ENCODE measurements at places on chromosomes 1 and 21.

DNA sequence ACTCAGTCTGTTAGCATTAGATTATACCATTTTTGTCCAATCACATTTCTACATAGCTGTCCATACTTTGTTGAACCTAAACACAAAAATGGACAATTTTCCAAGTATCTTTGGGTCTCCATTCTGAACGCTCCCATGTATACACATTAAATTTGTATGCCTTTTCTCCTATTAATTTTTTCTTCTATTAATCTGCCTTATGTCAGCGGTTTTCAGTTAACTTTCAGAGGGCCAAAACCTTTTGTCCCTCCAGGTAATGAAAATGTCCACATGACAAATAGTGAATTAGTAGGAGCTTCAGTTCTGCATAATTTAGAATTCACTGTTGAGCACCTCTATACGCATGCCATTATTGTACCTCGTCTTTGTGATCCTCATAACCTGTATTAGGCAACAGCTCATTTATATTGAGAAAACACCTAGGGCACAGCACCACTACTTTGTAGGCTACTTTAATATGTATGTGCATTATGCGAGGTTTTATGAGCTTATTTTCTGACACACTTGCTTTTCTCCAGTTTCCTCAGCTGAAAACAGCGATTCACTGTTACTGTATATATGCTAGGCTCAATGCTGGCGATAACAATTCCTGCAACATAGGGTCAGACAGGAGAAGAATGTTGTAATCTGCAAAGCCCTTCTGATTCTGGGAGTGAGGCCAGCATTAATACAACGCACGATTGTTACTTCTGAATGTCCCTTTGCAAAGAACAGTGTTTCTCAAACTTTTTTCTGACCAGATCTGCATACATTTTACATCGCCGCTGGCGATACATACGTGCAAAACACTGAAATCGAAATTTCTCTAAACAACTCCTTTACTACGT is 1.1 kb upstream of the ABCD3 start:
- no peak for DNase-seq

DNA sequence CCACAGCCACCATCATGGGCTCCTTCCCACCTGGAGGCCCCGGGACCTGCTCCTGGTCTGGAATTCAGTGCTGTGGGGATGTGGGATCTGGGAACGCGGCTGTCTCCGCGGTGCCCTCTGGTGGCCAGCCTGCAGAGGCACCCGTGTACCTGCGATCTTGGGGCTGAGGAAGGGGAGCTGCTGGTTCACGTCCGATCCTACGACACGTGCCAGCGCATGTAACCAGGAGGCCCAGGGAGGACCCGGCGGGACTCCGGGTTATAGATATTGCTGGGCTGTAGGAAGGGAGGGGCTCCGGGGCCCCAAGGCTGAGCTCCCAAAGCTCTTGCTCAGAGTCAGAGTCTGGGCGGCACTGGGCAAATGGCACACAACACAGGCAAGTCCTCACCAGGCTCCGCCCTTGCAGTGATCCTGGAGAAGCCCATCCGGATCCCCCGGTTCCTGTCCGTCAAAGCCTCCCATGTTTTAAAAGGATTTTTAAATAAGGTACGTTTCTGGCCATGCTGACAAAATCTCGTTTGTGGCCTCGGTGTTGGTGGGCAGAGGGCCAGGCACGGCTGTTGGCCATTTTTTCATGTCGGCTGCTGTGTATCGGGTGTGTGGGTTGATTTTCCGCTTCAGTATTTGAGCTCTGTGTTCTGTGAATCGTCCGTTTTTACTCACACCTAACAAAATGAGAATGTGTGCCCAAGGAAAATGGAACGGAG is 20.1 kb downstream of the FAAP20 start:
- DNase-seq: peak; percentile 29

GRCh38 chr1:31239653-31240241 is at the start of gene NKAIN1:
NKAIN1 (minus strand) TSS chr1:31239887; CDS start chr1:31239547, 340 bp downstream.
- DNase-seq: no peak

DNA sequence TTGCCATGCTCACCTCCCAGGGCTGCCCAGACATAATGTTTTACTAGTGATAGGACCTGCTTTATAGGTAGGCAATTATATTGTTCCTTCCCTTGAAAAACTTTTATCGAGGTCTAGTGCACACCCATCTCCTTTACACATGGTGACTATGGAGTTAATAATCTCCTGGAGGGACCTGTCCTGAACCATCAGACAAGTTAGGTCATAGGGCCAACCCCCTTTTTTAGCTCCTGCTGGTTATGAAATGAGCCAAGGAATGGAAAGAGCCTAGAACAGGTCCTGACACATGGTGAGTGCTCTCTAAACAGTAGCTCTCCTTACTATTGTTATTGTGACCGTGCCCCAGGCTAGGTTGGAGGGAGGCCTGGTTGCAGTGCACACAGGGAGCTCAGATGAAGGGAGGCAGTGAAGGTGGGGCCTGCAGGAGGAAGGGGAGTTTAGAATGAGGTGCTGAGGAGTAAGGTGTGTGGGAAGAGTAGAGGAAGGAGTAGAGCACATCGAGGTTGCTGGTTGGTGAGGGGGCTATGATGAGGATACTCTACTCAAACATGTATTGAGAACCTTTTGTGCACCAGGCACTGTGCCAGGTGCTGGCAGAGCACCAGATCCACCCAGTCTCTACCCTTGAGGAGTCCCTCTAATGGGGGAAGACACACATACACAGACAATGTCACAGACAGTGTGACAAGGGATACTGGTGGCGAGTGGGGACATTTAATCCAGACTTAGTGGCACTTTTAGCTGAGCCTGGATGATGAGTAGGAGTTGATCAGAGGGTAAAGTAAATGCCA is 14.1 kb upstream of the LMNA start:
- no peak for DNase-seq

GRCh38 chr1:20834780-20835179 is 47.7 kb upstream of the HP1BP3 start:
- DNase-seq: no peak

DNA sequence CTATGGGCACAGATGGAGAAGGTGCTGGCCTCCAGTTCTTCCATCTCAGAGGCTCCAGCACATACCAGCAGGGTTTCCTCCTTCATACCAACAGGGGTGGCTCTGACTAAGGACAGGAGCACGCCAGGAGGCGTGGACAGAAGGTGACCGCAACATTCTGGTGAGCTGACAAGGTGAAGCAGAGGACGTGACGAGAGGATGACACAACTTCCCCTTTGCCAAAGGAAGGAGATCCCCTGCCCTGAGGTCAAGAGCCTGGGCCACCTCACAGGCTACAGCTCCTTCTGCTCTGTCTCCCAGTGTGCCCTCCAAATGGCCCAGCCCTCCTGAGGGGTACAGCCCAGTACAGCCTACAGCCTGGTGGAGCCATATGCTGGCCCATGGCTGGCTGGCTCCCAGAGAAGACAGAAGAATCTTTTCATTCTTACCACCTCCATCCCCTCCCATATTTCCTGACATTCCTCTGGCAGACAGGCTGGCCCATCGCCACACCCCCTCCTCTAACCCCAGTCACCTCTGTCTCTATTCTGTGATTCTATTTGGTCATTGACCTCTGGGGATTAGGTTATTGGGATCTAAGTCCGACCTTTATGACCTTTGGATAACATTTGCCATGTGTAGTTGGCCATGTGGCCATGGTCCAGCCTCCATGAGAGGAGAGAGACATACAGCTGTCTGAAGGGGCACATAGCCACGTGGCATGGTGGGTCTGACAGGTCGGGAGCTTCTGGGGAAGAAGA is 5.1 kb upstream of the LAMB3 start:
- no peak for DNase-seq

GRCh38 chr1:94863297-94863911 is 43.2 kb downstream of the SLC44A3 start:
- DNase-seq: no peak

DNA sequence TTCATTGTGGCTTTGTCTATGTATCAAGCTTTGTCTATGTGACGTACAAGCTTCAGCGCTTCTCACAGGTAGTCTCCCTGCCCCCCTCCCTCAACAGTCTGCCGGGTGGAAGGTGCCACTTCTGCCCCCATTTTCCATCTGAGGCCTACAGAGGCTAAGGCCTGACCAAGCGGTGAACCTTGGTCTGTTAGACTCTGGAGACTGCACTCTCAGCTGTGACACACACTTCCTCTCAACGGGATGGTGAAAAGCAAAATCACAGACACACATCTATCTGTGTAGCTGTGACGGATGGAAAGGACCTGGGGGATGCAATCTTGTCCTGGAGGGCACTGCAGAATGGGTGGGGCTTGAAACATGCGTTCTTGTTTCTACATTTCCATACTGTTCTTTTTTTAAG is 152.9 kb upstream of the EDN2 start:
- DNase-seq: no peak

DNA sequence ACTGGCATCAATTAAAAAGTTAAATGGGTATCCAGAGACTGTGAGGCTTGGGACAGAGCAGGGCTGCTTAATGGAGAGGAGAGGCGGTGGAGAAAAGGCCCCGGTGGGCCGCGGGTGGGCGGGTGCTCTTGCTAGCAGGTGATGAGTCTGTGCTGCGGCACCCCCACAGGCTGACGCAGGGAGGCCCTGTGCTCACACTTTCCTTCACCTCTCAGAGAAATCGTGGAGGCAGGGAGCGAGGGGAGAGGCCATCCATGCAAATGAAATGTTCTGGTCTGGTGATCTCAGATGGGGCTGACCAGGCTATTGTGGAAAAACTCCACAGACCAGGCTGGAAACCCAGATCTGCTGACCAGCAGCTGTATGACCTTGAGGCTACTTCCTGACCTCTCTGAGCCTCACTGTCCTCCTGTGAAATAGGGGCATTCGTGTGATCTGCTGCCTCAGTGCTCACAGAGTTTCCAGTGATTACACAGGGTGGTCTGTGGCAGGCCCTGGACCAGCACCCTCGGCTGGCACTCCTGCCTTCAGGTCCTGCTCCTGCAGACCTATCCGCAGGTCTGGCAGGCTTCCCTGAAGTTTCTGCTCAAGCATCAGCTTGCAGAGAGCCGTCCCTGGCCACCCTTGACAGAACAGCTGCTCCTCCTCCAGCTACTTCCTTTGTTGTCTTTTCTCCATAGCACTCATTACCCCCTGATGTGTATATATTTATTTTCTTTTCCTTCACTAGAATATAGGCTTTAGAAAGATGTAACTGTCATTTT is 89.2 kb downstream of the BEND5 start:
- DNase-seq: no peak

DNA sequence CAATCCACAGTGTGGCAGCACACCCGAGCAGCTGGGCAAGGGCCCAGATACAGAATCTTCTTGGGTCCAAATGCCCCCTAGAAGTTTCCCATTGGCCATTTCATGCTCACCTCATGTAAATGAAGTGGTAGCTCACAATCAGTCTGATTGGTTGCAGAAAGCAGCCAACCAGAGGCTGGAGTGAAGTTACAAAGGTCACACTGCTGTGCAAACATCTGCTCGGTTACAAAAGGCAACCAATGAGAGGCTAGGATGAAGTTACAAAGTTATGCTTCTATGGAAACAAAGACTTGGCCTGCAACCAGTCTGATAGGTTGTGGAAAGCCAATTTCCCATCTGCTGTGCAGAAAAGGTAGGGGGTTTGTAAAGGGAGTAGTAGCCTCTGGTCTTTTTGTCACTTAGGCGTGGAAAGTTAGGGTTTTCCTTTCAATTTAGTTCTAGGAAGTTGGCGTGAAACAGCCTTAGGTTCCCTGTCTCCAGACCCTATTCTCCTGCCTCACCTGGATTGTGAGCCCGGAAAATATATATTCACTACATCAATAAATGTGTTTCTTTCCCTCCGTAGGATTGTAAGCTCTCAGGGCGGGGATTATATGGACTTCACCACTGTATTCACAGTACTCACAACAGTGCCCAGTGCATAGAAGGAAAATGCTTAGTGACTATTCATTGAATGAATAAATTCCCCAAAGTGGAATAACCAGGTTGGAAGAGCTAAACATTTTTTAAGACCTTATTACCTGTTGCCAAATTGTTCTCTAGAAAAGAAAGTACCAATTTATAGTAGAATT is 91.9 kb downstream of the URB2 start:
- DNase-seq: no peak

DNA sequence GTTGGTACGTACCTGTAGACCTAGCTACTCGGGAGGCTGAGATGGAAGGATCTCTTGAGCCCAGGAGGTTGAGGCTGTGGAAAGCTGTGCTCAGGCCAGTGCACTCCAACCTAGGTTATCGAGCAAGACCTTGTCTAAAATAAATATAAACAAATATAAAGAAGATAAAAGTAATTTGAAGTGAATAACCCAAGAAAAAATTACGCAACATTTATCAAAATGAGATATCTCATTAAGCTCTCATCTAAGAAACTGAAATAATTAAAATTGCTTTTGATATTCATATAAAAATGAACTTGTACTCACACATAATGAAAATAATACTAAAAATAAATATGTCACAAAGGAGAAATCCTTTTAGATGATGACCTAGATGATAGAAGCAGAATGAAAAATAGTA is 647.1 kb upstream of the NCAM2 start:
- no peak for DNase-seq

GRCh38 chr1:46061146-46061545 is 71.3 kb downstream of the PIK3R3 start:
- DNase-seq: no peak

DNA sequence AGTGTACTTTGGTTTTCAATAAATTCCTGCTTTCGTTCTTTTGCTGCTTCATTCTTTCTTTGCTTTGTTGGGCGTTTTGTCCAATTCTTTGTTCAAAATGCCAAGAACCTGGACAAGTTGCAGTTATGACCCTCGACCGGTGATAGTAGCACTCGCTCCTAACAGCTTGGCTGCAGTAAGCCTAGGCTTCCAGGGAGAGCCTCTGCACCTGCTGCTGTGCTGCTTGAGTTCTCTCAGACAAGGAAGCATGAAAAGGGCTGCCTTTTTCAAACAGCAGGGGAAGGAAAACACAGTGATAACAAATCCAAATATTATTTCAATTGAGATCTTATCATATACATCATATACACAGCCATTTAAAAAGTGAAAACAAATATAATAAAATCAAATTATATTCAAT is 12.8 kb upstream of the RIPK4 start:
- no peak for DNase-seq

DNA sequence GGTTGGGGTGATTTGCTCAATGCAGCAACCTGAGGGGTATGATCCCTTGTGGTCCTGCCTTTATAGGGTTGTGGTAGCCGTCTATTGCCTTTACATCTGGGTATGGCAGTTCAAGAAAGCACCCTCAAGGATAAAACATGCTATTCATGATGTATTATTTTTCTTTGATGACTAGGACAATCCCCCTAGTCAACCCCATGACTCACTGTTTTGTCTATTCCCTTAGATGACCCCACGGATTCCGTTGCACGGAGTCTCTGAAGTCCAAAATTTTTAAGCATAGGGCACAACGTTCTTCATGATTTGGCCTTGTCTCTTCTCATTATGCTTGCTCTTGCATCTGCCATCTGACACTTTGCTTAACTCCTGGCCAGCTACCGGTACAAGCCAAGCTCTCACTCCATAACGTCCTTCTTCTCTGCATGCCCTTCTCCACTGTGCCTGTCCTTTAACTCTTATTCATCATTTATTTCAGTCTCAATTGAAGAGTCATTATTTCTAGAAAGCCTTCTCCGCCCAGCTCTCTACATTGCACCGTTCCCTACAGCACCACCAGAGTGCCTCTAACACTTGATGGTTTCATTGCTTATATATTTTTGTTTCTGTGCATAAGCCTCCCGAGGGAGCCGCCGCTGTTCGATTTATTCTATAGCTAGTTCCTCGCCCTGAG is 838 bp upstream of the DISP1 start:
- DNase-seq: no peak

GRCh38 chr1:43705982-43706597 is 1.2 kb upstream of the ST3GAL3 start:
- no peak for DNase-seq

GRCh38 chr1:76095802-76096201 is 21.3 kb downstream of the ST6GALNAC3 start:
- no peak for DNase-seq

Measured in activated T-cell treated with anti-CD3 and anti-CD28 coated beads for 48 hours (primary cell).